H1 (cell line): ENCODE measurements at places on chromosomes 7 and 10.
A peak's percentile ranks its signal among the peaks of the same experiment; 100 is the strongest.

- DNase-seq, result no peak
Measured at GRCh38 chr10:68137171-68137570, 27.9 kb downstream of the MYPN start.

DNA sequence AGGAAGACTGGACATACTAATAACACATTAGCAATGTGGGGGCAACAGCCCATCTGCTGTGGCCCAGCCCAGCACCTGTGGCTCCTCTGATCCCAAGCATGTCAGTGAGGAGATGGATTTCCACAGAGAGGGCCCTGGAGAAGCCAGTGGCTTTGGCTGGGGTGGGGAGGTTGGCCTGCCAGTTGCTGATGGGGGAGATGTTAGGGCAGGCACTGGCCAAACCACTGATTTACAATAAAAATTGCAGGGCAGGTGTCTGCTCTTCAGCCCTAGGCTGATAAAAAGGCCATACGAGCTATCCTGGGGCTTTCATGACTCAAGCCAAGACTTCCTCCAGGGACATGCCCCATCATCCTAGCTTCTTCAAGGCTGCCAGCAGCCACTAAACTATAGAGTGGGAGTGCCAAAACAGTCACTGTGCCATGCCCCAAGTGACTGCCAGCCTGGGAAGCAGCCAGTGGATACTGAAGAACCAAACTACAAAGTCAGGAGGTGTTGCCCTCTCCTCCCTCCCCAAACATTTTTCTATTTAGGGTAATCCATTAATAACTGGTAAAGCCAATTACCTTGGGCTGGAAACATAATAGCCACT, 37.8 kb downstream of the DPCD start:
- no peak for DNase-seq

DNA sequence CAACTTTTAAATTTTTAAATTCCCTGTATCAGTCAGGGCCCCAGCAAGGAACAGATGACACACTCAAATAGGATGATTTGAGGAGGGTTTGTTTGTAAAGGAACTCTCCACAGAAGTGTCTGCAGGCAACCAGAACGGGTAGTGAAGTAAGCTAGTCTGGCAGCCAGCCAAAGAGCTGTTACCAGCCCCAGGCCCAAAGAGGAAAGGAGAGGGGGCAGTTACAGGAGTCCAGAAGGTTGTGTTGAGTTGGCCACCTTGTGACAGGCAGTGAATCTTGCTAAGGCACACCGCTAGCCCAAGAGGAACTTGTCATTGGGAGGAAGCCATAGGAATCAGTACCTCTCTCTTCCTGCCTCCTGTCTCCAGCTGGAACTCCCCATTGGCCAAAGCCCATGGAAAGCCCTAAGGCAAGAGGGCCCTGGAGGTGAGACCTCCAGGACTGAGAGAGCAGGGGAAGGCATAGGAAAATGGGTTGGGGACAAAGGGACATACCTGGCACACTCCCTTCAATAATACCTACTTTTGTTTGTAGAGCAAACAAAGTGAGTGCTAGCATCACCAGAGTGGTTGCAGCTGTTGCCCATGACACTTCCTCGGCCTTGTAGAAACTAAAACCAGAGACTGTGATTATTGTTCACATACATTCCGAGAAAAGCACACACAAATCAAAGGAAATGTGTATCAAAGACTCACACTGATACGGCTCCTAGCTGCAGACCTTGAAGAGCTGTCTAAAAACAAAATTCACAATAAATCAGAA, 25.4 kb upstream of the GATAD1 start:
- no peak for DNase-seq

DNA sequence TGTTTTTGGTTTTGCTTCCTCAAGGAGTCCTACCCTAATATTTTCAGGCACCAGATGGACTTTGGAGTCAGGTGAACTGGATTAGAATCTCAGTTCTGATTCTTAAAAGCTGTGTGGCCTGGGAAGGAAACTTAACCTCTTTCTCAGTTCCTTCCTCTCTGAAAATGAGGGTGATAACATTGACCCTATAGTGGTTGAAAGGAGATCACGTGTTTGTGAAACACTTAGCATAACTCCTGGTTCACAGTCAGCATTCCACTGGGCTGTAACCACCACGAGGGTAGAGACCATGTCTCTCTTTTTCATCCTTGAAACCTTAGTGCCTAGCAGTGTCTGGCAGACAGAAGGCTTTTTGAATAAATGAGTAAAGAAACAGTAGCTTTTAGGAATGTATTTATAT, 16.7 kb downstream of the LSMEM1 start:
- DNase-seq, result no peak

GRCh38 chr10:110666673-110667072, 22.5 kb downstream of the RBM20 start:
- no peak for DNase-seq

- no peak for DNase-seq
Measured at GRCh38 chr10:77478247-77478961, 159.2 kb downstream of the KCNMA1 start.

GRCh38 chr7:66920769-66921395, at the start of gene TMEM248:
TSS of gene TMEM248 (plus strand) at chr7:66921225. CDS start at chr7:66941866, 20,641 bp downstream.
- peak; percentile 84 for DNase-seq

GRCh38 chr10:102435529-102436233, 3.3 kb upstream of the CUEDC2 start:
- DNase-seq, result no peak

DNA sequence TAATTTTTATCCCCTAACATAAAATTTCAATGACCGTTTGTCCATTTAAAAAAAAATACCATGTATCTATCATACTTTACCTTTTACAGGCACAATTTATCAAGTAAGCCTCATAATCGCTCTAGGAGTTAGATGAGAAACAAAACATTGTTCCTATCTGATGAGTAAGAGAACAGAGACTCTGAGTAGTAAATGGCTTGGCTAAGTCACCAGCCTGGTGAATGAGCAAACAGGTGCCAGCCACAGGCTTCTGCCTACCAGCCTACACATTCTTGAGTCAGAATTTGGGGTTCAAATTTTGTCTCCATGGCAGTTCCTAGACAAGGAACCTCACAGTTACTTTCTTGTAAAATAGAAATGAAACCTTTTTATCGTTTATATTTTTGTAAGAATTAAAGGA, 235.4 kb downstream of the HGF start:
- no peak for DNase-seq

- no peak for DNase-seq
Measured at GRCh38 chr10:102449321-102450123, 1.8 kb downstream of the C10orf95 start.

DNA sequence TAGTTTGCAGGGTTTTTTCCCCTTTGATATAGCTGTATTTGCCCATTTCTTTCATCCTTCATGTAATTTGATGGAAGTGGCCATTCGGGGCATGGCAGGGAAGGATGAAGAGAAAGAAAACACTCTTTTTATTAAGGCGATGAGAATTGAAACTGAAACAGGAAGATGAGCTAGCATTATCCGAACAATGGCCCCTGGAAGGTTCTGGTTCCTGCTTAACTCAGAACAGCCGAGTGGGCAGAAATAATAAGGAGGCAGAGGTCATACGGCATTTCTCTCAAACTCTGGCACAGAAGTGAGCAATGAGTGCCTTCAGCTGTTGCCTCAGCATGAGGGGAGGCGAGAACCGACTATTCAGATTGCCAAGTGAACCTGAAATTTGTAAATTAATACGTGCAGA, 113.2 kb upstream of the MYO3A start:
- no peak for DNase-seq

DNA sequence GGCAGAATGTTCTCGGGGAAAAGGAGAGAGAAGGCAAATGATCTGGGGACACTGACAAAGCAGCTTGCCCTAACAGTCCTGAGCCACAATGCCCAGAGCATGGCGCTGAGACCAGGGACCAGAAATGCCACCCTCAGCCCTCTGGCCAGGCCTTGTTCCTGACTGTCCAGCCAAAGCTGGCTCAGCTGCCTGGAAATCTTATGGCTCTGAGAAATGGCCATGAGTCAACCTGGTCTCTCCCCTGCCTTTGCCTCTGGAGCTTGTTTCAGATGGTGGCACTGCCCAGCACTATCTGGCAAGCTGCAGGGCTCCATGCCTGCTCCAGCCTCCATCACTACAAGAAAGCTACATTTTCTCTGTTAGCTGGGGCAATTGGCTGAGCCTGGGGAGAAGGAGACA, 90.5 kb upstream of the PLXNA4 start:
- no peak for DNase-seq

GRCh38 chr7:139855498-139856270, 26.6 kb downstream of the TBXAS1 start:
- no peak for DNase-seq
